Activated T-cell treated with anti-CD3 and anti-CD28 coated beads, Interleukin-2, amount 50 U/mL, for 24 hours (primary cell): ENCODE measurements at places on chromosomes 12 and 14.

DNA sequence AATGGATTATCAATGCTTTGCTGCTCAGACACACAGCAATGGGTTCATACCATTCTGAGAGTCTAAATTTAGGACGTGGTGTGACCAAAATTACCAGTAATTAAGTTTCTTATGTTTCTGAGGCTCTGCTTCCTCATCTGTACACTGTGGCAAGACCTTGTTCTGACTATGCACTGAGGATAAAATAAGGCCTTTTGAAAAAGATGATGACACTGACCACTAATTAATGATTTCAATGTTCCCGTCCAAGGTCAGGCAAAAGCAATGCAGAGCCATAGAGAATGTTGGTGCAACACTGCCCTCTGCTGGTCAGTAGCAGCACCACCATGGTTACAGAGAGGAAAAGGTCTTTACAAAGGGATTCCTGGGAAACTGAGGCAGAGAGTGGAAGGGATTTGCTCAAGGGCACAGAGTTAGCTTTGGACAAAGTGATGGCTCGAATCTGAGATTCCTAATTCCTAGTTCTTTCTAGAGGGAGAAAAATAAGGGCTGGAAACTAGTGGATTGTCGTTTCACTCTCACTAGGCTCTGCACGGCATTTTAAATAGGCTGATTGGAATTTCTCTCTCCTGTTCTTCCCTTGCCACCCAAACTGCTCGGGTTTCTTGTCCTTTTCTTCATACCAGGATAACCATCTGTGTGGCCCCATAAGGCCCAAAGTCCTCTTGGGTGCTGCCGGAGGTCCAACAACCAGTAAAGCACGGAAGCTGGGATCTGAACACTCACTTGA is 22.3 kb upstream of the P2RX7 start:
- H3K27me3 ChIP-seq = no peaks in the 10 kb centered on the region
- DNase-seq = peak; percentile 70
- H3K36me3 ChIP-seq = no peaks in the 10 kb centered on the region
- H3K4me1 ChIP-seq = peaks cover 4% of the 10 kb centered on the region

- no peaks in the 10 kb centered on the region for H3K4me1 ChIP-seq
- H3K36me3 ChIP-seq = no peaks in the 10 kb centered on the region
- no peak for DNase-seq
- H3K27me3 ChIP-seq = no peaks in the 10 kb centered on the region
These were observed 133.1 kb downstream of the SLC15A4 start for GRCh38 chr12:128690641-128691040.

DNA sequence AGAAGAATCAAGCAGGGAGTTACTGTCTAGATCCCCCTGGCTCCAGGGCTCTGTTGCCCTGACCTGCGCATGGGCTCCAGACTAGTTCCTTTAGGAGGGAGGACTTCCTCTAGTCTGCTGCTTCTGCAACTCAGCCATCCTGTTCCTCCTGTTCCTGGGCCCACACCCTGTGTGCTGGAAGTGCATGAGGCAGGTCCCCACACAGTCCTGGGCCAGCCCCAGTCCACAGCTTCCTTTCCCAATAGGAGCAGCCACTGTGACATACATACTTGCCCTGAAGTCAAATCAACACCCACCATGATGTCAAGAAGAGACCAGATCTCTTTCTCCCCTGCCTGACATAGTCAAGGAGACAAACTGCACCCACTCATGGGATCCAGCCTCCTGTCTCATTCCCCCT is 1.3 kb downstream of the SDR9C7 start:
- peaks cover 7% of the 10 kb centered on the region for H3K27me3 ChIP-seq
- H3K4me3 ChIP-seq = no peak overlapping the region
- no peak overlapping the region for H3K27ac ChIP-seq
- peaks cover 6% of the 10 kb centered on the region for H3K4me1 ChIP-seq

DNA sequence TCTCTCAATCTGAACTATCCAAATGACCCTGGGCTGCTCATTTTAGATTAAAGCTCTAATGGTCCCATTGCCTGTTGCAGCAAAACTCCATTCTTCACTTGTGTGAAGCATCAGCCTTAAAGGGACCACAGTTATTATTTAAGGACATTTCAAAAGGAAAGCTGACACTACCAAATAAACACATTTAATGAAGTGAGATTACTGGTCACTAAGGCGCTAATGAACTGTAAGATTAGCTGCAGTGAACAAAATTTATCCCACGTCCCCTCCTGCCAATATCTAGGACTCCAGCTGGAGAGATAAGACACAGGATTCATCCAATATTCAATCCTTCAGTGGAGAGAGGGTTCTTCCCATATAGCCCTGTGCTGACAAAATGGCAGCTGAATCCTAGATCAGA is 1029.2 kb upstream of the SEL1L start:
- H3K36me3 ChIP-seq = no peaks in the 10 kb centered on the region
- H3K27me3 ChIP-seq = no peaks in the 10 kb centered on the region
- DNase-seq = no peak
- no peak overlapping the region for H3K4me3 ChIP-seq
- no peaks in the 10 kb centered on the region for H3K4me1 ChIP-seq

DNA sequence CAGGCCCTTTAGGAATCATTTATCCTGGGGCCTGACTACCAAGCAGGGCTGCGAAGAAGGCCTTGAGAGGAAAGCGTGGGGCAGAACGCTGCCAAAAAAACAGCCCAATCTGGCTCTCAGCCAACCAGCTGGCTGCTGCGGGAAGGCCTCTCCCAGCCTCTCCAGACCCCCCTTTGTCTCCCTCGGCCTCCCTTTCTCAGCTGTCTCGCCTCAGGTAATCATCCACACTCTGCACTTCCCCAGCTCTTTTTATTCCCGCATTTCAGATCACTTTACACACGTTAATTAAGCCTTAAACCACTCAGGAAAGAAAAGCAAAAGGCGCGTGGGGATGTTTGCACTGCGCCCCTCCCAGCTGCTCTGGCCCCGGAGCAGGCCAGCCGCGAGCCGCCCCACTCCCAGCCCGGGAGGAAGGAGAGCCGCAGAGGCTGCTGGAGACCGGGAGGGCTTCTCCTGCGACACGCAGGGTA is 208.2 kb upstream of the FOXN3 start:
- H3K4me3 ChIP-seq = no peak overlapping the region
- no peaks in the 10 kb centered on the region for H3K27me3 ChIP-seq
- peak overlapping the region; percentile 92 for H3K27ac ChIP-seq
- DNase-seq = no peak

DNA sequence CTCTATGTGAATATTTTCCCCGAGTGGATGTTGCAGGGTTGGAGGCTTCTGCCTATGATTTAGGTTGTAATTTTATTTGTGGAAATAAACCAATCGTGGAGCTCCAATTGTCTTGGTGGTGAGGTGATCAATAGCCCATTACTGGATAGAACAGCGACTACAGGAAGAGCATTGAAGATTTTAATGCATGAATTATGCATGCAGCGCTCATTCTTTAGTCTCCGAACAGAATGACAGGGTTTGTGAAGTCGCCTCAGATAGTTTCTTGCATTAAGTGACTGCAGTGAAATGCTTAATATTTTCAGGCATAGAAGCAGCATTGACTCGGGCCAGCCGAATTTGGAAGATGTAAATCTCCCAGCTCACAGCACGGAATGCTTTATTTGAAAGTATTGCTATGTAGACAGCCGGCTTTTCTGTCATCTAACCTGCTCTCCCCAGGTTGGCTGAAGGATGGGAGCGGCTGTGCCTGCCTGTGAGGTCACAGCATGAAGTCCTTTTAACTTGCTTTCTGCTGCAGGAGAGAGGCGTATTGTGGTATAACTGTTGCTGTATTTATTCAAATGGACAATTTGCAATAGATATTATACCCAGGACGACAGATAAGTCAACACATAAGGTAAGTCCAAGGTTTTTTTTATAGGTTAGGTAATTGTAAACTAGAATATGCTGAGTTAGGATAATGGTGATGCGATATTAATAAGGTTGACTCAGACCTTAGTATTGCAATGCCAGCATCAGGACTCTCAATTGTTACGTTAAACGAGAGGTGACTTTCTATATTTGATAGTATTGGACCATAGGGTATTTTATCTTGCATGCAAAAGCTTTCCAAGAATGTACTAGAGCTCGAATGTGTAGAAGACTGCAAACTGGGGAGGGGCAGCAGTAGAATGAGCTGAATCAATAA is 135.7 kb downstream of the CNTN1 start:
- H3K4me3 ChIP-seq = no peak overlapping the region
- no peaks in the 10 kb centered on the region for H3K4me1 ChIP-seq
- no peak overlapping the region for H3K27ac ChIP-seq
- H3K36me3 ChIP-seq = no peaks in the 10 kb centered on the region
- no peaks in the 10 kb centered on the region for H3K27me3 ChIP-seq

- no peak overlapping the region for H3K27ac ChIP-seq
- peaks cover 28% of the 10 kb centered on the region for H3K4me1 ChIP-seq
- H3K36me3 ChIP-seq = no peaks in the 10 kb centered on the region
These were observed 34.1 kb upstream of the ITPR2 start for GRCh38 chr12:26867080-26867479.

DNA sequence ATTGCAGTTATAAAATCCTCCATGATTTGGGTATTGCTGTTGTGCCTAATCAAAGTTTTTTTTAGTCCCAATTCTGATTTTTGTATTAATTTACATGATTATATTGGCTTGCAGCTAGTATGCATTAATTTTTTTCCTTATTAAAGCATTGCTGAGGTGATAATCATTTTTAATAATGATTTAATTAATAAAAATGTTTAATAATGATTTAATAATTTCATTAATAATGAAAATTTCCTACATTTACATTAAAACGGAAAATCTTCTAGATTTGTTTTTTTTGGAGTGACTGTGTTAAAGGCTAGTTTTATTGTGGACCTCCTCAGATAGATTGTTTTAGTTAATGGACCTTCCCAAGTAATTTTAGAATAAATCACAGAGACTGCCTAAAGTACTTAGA is 79.6 kb downstream of the CCDC91 start:
- no peaks in the 10 kb centered on the region for H3K27me3 ChIP-seq
- H3K36me3 ChIP-seq = peaks cover 51% of the 10 kb centered on the region

- peaks cover 5% of the 10 kb centered on the region for H3K4me1 ChIP-seq
- H3K36me3 ChIP-seq = no peaks in the 10 kb centered on the region
- no peaks in the 10 kb centered on the region for H3K27me3 ChIP-seq
- no peak for DNase-seq
These were observed 67.1 kb downstream of the PPFIA2 start for GRCh38 chr12:81692008-81692407.

- H3K36me3 ChIP-seq = no peaks in the 10 kb centered on the region
- DNase-seq = no peak
- H3K4me1 ChIP-seq = no peaks in the 10 kb centered on the region
These were observed 202.6 kb downstream of the TMX1 start for GRCh38 chr14:51442513-51443175.

DNA sequence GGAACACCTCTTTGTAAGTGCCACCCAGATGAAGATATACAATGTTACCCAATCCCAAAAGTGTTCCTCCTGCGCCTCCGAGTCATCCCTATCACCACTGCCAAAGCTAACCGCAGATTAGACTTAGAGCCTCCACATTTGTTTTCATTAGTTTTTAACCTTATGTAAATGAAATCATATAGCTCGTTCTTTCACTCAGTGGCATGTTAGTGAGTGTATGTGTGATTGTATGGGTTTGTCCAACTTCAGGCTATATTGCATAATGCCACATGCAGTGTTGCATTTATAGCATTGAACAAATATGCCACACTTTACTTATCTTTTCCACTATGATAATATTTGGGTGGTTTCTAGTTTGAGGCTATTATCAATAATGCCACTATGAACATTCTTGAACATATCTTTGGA is 18.0 kb downstream of the MAP1LC3B2 start:
- DNase-seq = no peak
- no peak overlapping the region for H3K4me3 ChIP-seq
- H3K36me3 ChIP-seq = no peaks in the 10 kb centered on the region
- H3K27me3 ChIP-seq = no peaks in the 10 kb centered on the region
- no peak overlapping the region for H3K27ac ChIP-seq
- no peaks in the 10 kb centered on the region for H3K4me1 ChIP-seq

- H3K4me1 ChIP-seq = no peaks in the 10 kb centered on the region
- no peaks in the 10 kb centered on the region for H3K36me3 ChIP-seq
- DNase-seq = no peak
These were observed 286.8 kb downstream of the LRIG3 start for GRCh38 chr12:58633479-58633878.

- peaks cover 40% of the 10 kb centered on the region for H3K4me1 ChIP-seq
- no peaks in the 10 kb centered on the region for H3K27me3 ChIP-seq
- H3K4me3 ChIP-seq = peak overlapping the region; percentile 34
- peak; percentile 58 for DNase-seq
These were observed 65.8 kb upstream of the DACT1 start for GRCh38 chr14:58571769-58572472.

DNA sequence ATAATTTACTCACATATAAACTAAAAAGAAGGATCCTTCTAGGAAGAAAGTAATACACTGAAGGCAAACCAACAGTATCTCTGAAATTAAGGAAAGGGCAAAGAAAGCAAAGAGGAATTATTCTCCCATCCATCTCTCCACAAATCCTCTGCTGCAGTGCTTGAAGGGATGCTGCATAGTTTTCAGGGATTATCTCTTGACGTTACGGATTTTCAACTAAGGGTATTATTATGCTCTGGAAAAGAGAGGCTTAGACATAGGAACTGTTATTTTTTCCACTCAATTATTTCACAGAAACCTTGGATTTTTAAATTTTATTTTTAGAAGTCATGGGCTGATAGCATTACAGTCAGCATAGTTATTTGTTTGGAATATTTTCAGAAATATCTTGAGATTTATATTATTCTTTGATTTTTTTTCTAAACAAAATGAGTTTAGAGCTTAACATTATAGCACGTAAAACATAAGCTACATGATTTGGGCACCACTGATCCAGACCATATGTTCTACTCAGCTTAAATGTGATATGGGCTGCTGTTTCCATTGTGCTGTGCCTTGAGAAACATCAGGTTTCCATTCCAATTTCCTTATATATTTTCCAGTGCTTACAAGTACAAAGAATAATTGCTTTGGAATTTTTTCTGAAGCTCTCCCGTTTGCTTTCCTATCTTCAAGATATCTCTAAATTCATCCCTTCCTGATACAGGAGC is 57.9 kb upstream of the DCN start:
- no peak overlapping the region for H3K27ac ChIP-seq
- no peak for DNase-seq
- H3K4me1 ChIP-seq = no peaks in the 10 kb centered on the region
- H3K27me3 ChIP-seq = no peaks in the 10 kb centered on the region
- no peaks in the 10 kb centered on the region for H3K36me3 ChIP-seq

- H3K27ac ChIP-seq = no peak overlapping the region
- H3K36me3 ChIP-seq = no peaks in the 10 kb centered on the region
- no peak overlapping the region for H3K4me3 ChIP-seq
These were observed 82.5 kb upstream of the FICD start for GRCh38 chr12:108432423-108433121.

DNA sequence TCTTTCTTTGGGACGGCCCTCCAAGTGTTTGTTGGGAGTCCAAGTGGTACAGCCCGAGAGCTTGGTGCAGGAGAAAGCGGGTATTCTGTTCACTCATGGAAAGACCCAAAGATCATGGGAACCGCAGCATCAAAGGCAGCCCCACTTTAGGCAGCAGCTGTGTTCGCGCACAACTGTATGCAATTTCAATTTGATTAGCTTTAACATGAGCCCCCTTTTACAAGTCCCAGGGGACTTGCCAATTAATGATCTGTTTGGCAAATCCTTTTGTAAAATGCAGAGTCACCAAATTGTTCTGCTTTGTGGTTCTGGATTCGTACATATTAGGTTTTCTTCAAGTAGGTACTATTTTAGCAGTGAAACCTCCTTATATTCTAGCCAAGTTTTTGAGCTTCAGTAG is 217.7 kb downstream of the AACS start:
- peaks cover 25% of the 10 kb centered on the region for H3K27me3 ChIP-seq
- DNase-seq = no peak
- H3K4me3 ChIP-seq = no peak overlapping the region
- peaks cover 7% of the 10 kb centered on the region for H3K4me1 ChIP-seq
